Liver (tissue), 10 donors: ENCODE measurements at places on chromosomes 16 and 17. TPM values are rescaled to one million over a fixed set of nuclear protein-coding genes. Genes with fewer than 3 reads are reported as not detected.

ZG16 gene
- total RNA-seq: 2.7 TPM

NRN1L gene
- 0.33 TPM for total RNA-seq

RPS6KB1 gene
- total RNA-seq: 17.2 TPM

KRTAP9-8 gene
- total RNA-seq: not detected
